Stimulated activated CD4-positive, alpha-beta T cell treated with anti-CD3 and anti-CD28 coated beads, TNF-alpha, amount 100 ng/mL, for 48 hours (primary cell): ENCODE measurements at places on chromosomes 5 and 9.
A peak's percentile ranks its signal among the peaks of the same experiment; 100 is the strongest.

DNA sequence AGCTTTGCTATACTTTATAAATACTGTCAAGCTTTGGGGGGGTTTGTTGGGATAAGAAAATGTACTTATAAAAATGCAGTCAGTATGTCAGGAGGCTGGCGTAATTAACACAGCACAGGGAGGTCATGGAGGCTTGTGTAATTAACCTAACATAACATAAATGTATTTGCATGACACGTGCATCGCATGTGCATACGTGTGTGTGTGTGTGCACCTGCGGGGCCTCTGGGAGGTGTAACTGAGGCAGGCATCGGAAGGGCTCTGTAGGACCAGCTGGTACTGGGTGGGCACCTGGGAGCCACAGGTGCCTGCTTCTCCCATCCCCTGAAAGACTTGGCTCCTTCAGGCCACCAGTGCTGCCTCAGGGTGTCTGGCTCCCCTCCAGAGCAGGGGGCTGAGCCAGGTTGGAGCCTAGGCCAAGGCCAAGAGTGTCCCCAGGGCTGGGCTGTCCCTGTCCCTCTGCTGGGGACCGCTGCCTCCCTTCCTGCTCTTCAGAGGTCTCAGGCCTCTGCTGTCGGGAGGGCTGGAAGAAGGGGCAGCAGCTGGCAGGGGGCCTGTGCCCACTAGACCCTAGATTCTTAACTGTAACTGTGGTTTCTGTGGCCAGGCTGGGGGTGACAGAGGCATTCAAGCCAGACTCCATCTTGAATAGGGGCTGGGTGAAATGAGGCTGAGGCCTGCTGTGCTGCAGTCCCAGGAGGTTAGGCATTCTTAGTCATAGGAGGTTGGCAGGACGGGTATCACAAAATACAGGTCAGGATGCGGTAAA lies 9.0 kb downstream of the FCN2 start:
- DNase-seq = no peak

- DNase-seq = no peak
Measured at GRCh38 chr5:76125888-76126287, 42.7 kb downstream of the SV2C start.

DNA sequence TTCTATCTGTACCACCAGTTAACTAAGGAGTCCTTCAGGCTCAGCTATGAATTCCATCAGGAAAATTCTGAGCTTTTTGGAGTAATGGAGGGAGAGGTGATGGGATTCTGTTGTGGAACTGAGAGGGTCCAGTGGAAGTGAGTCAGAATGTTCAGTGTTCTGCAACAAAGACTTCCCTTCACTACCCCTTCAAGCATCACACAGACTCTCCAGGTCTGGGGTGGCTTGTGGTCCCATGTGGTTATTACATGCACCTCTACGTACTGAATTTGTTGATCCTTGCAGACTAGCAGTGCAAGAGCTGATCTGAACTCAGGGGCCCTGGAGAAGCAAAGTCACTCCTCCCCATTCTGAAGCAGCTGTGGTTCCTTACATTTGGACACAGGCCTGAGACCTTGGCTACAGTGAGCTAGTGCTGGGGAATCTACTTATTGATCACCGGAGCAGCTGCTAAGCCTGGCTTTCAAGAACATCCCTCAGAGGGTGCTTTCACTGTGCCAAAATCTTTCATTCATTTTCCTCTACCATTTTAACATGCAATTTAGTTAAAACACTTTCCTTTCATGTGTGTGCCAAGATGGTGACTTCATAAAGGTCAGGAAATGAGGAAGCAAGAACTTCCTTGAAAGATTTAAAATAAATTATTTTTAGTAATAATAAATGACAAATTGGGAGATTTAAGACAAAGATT lies 75.0 kb upstream of the TNC start:
- DNase-seq = no peak

- no peak for DNase-seq
Measured at GRCh38 chr9:5842929-5843793, 10.2 kb upstream of the ERMP1 start.

GRCh38 chr9:105694848-105695581 lies 674 bp downstream of the TMEM38B start:
- peak; percentile 40 for DNase-seq

DNA sequence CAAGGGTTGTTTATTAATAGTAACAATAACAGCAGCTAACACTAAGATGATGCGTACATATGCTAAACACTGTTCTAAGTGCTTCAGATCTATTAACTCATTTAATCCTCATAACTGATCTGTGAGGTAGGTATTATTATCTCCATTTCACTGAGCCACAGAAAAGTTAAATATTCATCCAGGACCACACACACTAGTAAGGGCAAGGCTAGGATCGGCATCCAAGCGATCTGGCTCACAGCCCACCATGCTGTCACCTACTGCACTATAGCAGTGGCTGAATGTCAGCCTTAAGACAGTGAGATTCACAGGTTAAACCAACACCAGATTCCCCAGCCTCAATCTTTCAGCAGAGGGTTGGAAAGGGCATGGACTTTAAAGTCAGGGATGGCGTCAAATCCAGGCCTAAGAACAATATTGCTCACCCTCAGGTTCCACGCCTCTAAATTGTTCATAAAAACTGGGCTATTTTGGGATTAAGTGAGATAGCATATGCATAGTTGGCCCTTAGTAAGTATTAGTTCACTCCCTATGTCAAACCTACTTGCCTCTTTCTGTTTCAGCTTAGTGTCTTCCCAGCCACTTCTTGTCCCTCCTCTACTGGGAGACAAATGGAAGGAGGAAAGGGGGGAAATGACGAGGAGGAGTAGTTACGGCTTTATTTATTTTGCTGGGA lies 150.8 kb downstream of the MAPKAP1 start:
- no peak for DNase-seq

DNA sequence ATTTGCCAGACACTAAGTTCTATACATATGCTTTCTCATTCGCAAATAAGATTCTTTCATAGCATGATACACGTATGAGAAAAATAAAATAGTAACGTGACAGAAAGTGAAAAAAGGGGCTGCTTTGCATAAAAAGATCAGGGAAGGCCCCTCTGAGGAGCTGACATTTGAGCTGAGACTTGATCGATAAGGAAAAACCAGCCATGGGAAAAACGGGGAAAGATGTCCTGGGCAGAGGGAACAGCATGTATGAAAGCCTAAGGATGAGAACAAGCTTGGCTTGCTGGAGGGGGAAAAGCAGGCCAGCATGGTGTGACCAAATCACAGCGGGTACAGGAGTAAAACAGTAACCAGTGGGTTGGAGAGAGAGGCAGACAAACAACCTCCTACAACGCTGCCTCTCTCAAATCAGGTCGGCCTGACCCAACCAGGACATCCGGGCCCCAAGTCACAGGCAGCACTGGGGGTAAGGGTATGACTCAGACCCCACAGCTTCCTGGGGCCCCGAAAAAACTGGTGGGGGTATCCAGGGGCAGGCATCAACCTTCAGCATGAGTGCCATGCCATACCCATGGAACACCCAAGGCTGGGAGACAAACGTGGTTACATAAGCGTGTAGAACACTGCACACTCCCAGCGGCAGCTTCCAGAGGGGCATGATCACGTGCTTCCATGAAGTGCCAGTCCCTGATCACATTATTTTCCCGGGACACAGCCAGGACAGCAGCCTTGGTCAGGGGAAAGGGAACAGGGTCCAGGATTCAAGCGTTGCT lies 2.2 kb downstream of the TNIP1 start:
- DNase-seq = peak; percentile 73

DNA sequence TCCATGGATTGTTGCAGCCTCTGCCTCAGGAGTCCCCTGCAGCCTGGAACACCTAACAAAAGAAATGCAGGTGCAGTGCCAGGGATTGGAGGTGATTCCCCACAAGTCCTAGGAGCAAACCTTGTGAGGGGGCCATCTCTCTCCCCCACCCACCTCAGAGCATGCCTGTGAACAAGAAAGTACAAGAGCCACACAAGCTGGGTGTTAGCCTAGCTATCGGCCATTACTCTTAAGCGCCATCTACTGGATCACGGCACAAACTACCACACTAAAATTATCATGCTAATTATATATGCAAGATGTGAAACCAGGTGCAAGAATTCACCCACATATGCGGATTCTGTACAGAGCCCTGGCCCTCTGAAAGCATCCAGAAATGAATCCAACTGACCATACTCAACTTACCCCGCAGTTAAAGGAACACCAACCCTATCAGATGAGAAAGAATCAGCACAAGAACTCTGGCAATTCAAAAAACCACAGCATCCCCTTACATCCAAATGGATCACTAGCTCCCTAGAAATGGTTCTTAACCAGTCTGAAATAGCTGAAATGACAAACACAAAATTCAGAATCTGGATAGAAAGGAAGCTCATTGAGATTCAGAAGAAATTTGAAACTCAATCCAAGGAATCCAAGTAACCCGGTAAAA lies 16.5 kb upstream of the PRSS3 start:
- peak; percentile 15 for DNase-seq

DNA sequence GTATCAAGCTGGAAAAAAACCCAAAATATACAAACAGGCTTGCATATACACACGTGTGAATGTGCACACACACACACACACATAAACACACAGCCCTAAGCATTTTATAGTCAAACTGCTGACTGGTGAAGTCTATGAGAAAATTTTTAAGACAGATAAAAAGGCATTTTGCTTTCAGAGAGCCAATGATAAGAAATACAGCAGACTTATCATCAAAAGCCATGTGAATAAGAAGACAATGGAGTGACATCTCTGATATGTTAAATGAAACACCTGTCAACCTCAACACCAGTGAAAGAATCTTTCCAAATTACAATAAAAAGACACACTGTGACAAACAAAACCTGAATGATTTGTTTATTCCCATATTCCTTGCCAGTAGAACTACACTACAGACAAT lies 233.3 kb downstream of the CDH9 start:
- no peak for DNase-seq

- DNase-seq = no peak
Measured at GRCh38 chr9:84349671-84350070, 9.1 kb upstream of the SLC28A3 start.

DNA sequence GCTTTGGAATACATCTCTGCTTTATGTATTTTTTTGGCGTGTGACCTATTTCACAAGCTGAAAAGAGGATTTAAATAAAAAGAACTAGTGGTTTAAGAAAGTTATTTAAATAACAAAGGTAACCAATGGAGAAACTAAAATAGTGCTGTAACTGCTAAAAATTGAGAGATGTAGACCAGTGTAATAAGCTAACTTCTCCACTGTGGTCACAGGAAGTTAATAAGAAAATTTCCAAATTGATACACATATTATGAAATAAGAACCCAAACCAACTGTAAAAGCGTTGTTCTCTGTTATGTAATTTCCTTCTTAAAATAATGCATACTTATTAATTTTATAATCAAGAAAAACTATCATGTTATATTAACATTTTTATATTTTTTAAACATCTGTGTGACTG lies 29.1 kb upstream of the ZFAND5 start:
- no peak for DNase-seq

- DNase-seq = no peak
Measured at GRCh38 chr9:130349398-130349797, 83.8 kb downstream of the HMCN2 start.

- DNase-seq = no peak
Measured at GRCh38 chr5:170818232-170818631, 34.7 kb downstream of the GABRP start.

DNA sequence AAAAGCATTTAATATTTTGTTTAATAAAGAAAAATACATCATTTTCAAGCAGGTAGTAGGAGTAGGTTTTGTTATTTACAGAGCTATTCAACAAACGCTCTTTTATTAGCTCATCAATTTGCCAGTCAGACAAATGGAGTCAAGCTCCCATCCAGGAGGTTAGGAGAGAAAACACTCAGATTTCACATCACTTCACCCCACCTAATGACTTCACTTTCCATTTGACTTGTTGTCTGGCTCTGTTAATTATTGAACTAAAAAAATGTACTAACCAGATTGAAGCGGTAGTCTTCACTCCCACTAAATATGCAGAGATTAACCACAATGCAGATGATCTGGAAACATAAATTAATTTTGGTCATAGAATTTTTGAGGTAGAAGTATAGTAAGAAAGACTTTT lies 193.6 kb upstream of the VCAN start:
- no peak for DNase-seq

DNA sequence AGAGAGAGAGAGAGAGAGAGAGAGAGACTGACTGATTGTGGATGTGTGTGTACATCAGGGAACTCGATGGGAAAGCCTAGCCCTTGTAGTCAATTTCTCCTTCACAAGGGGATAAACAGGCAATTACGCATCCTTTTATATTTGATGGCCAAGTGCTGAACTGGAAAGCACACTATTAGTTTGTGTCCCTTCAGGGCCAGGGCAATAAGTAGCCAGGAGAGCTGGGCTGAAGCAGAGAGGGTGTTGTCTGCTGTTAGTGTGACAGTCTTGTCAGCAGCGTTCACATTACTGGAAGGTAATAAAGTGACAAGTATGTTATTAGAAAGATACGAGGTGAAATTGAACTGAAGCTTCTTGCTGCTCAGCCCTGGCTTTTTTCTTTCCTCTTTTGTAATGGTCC lies 457.7 kb downstream of the BNC2 start:
- no peak for DNase-seq

DNA sequence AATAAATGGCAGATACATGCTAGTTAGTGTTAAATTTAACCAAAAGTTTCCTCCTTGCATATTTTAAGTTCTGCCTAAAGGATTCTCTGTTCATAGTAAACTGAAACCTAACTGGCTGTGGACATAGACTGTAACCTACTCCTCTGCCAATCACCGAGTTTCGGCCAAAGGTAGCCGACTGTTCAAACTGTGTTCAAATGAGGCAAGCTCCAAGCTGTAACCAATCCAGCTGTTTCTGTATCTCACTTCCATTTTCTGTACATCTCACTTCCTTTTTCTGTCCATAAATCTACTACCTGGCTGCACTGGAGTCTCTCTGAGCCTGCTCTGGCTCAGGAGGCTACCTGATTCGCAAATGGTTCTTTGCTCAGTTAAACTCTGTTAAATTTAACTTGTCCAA lies 44.1 kb downstream of the KCNV2 start:
- DNase-seq = no peak

GRCh38 chr9:32571969-32572899 lies 725 bp downstream of the NDUFB6 start:
- peak; percentile 59 for DNase-seq

DNA sequence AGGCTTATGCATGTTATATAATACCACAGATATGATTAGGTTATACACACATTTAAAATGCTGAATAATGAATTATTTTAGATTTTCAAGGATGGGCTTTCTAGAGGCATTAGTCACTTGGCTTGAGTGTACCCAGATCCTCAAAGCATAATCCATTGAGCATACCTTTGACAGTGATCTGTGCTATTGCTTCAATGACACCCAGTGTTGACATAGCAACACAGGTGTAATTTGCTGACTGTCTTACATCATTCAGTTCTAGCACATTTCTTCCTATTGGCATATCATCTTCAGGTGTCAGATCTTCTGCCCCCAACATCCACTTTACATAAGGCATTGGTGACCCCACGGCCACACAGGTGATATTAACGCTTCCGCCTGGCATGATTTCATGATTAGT lies 721.5 kb upstream of the DMAC1 start:
- DNase-seq = no peak

- no peak for DNase-seq
Measured at GRCh38 chr5:133938039-133938821, 30.2 kb downstream of the C5orf15 start.

DNA sequence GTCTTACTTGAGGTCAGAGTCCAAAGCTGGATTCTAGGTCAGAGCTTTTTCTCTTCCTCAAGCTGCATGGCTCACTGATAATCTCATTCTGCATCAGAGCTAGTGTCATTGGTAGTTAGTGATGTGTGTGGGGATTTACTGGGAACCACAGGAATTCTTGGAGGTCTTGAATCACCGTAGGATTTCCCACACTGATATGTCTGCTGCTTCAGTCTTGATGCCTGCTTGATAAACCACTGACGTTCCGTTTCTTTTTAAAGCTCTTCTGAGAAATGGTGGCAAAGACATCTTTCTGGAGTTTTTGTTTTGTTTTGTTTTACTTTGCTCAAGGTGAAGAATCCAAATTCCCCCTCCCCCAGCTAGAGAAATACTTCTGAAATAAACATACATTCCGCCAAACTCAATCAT lies 1.2 kb upstream of the GARIN3 start:
- DNase-seq = no peak
